ENCODE measurements at places on chromosomes 12 and 14.

GRCh38 chr12:49537231-49537751 is 1.5 kb upstream of the KCNH3 start:
- no peak for DNase-seq

GRCh38 chr14:65471038-65471878 is 58.7 kb downstream of the FUT8 start:
- DNase-seq = no peak

DNA sequence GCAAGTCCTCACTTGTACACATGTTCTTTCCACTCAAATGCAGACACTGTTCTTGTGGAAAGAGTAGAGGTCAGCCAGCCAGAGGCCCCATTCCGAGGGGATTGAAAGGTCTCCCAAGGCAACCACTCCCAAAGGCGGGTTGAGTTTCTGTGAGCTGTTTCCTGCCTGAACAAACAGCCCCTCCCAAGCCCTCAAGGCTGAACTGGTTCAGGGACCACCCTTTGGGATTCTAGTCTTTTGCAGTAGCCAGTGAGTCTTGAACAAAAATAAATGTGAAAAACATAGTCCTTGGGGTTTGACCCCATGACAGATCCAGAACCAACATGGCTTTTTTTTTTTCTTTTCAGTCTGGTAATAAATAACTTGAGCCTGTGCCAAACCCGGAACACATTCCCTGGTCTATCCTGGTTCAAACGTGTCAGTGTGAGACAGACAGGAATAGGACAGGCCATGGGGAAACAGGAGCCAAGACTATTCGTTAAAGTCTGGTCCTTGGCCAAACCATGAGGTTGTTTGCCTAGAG is 17.6 kb upstream of the STK38L start:
- no peak for DNase-seq

DNA sequence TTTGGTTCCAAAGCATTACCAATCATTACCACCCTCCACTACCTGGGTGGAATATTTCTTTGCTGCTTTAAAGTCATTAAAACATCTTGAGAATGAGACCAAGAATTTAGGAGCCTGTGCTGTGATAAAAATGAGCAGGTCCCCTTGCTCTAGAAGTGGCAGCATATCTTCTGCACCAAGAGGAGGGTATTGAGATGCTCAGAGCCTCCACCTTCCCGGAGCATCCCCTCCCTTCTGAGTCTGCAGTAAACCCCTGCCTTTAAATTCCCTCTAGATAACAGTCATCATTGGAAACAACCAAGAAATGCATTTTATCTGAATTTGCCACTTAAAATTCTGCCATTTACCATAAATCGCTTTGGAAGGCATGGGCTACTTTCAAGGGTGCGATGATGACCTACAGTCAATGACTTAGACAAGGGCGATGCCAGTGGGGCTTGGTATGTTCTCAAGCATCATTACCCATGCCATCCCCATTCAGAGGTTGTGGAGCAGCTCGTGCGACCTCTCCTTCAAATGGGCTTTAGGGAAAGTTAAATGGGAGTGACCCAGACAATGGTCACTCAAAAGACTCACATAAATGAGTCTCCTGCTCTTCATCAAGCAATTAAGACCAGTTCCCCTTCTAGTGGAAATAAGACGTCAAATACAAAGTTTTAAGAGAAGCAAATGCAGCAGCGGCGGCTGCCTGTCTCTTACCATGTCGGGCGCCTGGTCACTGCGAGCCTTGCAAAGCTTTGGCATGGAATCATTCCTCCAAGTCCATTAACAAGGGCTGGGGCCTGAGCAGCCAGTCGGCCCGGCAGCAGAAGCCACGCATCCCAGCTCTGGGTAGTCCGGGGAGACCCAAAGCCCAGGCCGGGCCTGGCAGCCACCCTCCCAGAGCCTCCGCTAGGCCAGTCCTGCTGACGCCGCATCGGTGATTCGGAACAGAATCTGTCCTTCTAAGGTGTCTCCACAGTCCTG is 334.5 kb downstream of the TMEM121 start:
- DNase-seq = no peak

DNA sequence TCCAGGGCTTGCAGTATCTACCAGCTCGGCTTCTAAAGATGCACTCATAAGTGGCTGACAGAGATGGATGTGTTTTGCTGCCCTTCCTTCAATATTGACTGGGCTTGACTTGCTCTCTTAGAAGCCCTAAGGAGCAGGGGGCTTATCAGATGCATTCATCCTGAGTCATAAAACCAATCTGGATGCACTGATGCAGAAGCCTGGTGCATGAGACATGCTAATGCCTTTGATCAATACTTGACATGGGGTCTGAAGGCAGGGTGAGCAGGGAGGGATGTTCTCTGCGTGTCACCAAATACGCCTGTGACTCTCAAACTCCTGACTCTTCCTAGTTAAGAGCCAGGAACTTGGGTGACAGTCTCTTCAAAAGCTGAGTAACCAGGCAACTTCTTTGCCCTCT is 77.8 kb upstream of the HSPB8 start:
- DNase-seq = no peak
